ENCODE measurements at places on chromosomes 4 and X.

GRCh38 chr4:139656614-139657486, 8.8 kb upstream of the MGST2 start:
- peak; percentile 92 for DNase-seq

DNA sequence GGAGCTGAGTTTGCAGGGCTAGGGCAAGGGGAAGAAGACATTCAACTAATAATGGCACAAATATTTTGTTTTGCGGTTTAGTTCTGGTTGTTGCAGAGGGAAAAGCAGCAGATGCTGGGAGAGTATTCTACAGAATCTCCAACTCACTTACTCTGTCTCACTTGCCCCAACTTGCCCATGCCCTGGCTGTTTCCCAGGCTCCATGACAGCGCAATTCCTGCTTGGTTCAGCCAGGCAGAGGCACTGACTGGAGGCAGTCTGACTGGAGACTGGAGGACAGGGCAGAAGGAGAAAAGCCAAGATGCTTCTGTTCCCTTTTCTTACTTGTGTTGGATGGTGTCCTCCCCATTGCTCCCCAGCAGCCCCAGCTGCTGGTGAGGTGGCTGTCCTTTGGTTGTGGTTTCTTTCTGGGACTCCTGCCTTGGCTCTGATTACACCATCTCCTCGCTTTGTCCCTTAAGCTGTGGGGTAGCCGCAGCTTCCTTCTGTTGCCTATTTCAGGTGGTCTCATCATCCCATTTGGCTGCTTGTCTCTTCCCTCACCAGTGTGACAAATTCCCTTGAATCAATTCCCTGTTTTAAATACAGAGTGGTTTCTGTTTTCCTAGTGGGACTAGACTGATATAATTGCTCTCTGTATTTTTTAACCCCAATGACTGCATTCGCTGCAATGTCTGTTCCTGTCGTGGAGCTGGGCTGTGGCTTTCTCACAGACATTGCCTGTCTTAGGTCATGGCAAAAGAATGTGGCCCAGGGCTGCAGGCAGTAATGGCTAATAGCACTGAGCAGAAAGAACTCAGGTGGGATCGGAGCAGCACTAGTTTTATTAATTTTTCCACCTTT, 24.2 kb upstream of the RASL11B start:
- peak; percentile 99 for DNase-seq

- DNase-seq = no peak
Measured at GRCh38 chrX:130176354-130176776, 4.6 kb downstream of the RAB33A start.

- peak; percentile 41 for DNase-seq
Measured at GRCh38 chr4:20194123-20195013, 57.3 kb upstream of the SLIT2 start.

DNA sequence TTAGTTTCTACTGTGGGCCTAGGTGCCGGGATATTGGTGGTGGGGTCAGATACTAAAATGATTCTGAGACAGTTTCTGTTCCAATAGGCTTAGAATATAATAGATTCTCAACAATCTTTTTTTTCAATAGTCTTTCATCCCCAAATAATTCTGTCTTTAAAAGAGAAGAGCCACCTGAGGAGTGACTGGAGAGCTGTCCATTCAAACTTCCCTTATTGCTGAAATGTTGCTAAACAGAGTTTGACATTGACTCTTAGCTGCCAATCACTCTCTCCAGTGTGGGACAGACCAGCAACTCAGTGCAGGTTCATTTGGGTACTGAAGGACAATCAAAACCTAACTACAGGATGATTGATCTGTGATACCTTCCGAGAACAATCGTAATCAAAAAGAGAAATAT, 12.4 kb upstream of the ADH7 start:
- no peak for DNase-seq

DNA sequence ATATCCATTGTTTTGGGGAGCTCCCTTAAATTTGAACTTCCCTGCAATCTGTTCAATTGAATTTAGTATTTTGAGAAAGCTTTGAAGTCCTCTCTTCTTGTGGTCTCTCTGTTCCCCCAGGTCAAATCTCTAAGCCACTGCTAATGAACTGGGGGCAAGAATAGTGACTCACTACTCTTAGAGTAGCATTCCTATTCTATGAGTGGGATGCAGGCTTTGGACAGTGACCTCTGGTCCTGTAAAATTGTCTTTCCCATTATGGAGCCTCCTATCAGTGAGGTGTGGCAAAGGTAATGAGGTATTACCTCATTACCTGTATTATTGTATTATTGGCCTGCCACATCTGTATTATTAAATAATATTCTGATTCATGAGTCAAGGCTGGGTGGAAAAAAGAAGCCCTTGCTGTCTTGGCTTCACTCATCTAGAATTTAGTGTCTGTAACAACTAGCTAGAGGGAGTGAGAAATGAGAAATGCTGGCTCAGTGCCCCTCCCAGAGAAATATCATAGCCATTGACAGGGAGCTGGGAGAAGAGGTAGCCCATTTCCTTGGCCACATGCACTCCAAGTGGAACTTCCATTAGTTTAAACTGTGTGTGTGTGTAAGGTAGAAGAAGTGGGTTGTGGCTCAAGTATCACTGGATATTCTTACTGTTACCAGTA, 393.9 kb upstream of the CTSO start:
- no peak for DNase-seq

DNA sequence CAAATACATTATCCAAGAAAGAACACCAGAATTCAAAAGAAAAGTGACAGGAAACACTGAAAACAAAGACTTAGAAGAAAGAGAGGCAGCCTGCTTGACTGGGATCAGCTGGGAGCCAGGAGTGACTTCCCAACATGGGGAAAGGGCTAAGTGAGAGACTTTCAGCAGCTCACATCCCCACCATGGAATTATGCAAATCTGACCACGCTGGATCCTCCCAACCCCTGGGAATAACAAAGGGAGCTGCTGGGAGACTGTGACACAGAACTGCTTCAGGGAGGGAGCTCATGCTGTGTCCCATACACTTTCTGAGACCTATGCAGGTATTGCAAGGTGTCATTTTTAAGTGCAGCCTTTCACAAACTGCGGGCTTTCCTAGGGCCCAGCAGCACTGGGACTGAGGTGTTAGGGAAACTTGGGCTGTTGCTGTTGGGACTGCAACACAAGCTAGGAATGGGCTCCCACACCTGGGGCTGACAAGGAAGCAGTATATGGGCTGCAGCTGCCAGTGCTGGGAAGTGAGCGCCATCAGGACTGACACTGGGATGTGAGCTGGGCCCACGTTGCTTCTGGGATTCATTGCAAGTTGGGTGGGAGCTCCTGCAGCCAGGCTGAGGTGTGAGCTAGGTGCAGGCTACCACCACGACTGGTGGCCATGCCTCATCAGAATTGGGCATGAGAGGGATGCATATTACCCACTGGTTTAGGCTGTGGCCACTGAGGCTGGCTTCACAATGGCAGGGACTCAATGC, 139.1 kb downstream of the KDR start:
- no peak for DNase-seq

GRCh38 chr4:173494013-173494970, 35.7 kb downstream of the HAND2 start:
- peak; percentile 90 for DNase-seq

DNA sequence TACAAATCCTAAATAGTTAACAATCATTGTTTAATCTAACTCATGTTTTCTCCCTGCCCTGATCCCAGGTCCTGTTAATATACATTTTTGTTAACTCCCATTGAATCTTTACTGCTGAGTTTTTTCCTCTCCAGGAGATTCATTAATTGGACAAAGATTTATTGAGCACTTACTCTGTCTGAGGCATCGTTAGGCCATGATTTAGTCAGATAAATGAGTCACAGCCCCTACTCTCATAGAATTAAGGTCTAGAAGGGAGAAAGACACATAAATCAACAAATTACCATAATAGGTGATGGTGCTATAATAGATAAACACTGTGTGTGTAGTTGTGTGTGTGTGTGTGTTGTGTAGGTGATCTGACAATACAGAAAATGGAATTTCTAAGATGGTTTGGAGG, 112.5 kb downstream of the MAPK10 start:
- DNase-seq = no peak

GRCh38 chrX:153953342-153953830, 8.9 kb upstream of the RENBP start:
- peak; percentile 56 for DNase-seq

- DNase-seq = no peak
Measured at GRCh38 chr4:81142744-81143143, 72.3 kb downstream of the PRKG2 start.

- DNase-seq = no peak
Measured at GRCh38 chr4:94160774-94161173, 46.9 kb upstream of the SMARCAD1 start.

DNA sequence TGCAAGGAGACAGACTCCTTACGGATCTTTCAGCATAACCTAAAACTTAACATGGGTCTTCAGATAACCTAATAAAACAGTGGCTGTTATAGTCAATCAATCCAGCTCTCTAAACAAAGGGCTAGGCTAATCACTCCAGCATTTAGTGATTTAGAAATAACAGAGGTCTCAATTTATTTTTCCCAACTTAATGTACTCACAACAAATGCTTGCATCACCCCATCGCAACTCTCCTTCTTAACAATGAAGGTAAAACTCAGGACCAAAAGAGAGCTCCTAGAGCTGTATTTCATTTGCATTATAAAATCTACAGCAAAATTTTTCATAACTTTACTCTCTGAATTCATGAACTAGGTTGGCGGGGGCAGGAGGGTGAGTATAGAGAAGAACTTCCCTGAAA, 1.1 kb downstream of the LIN54 start:
- DNase-seq = no peak

DNA sequence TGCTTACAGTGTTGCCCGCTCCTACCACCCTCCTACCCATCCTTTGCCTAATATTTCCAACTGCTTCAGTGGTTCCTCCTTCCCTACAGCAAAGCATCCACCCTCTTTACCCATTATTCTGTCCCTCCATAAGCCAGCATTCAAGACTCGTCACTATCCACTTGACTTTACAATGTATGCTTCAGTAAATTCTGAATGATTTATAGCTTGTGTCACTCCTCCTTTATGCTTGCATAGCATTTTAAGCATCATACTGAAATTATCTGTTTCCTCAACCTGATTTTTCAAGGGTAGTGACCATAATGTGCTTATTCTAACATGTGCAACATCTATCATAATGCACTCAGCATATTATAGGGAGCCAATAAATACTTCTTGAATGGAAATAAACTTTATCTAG, 365.5 kb downstream of the RAB28 start:
- no peak for DNase-seq

DNA sequence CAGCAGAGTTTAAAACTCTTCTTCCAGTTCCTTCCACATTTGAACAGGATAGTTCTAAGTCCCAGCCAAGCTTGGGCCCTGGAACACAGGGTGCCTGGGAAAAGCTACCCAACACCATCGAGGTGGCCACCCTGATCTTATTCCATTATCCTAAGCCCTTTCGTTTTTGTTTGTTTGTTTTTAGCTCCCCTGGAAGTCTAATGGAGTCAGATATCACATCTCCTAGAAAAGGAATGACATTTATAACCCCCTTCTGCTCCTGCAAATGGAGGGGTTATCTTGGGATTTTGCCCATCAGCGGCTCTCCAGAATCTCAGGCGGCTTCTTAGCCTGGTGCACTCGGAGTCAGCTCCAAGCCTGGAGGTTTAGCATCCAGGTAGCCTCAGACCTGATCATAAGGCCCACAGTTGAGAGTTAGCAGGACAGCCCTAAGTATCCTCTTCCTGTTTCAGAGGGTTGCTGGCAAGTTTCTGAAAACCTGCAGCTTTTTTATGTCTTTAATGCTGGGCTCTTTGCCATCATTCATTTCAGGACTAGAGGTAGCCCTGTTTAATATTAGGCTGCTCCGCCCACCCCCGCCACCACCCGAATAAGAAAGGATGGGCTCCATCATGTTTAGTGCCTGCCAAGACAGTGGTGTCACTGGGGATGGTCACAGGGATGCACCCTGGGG, 230.0 kb upstream of the LNX1 start:
- no peak for DNase-seq

DNA sequence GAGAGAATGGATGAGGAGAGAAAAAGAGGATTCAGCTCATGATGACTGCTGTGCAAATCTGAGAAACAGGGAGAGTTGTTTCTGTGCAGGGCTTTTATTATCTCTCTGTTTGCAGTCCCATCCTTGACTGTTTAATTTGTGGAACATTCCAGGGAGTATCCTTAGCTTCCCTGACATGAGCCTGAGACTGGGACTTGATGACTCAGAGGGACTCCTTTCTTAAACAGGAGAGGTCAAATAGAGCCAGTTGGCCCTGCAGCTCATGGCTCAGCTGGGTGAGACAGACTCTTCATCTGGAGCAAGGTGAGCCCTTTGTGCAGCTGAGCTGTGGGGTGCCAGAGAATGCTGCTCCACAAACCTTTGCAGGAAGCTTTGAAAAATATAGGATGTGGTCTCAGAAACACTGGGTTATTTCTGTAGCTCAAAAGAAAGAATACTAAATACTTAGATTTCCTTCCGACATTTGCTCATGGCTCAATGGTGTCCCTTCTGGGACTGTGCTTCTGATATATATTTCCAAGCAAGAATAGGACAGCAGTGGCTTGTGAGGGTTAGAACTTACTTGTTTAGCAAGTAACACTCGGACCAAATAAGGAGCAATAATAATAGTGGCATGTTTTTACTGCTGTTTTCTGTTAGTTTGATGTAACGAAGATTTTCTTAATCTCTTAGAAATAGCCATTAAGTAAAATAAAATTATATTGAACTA, 14.5 kb downstream of the ARHGAP24 start:
- DNase-seq = no peak

- DNase-seq = no peak
Measured at GRCh38 chrX:49238735-49239134, 3.5 kb downstream of the CCDC22 start.

DNA sequence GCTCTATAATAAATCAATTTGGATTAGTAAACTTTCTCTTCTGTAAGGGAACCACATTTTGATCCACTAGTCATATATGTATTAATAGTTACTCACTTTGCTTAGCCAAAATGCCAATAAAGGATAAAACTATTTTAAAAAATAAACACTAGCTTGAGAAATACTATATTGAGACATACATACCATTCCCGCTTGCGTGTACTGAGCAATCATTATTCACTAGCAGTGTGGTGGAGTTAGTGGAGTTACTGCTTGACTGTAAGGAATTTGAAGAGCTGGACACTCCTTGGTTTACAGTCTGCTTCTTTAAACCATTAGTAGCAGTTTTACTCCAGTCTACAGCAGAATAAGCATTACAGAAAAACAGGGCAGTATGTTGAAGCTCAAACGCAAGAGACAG, 10.8 kb upstream of the PHKA2 start:
- no peak for DNase-seq

- no peak for DNase-seq
Measured at GRCh38 chr4:1819816-1820215, 26.7 kb downstream of the FGFR3 start.

DNA sequence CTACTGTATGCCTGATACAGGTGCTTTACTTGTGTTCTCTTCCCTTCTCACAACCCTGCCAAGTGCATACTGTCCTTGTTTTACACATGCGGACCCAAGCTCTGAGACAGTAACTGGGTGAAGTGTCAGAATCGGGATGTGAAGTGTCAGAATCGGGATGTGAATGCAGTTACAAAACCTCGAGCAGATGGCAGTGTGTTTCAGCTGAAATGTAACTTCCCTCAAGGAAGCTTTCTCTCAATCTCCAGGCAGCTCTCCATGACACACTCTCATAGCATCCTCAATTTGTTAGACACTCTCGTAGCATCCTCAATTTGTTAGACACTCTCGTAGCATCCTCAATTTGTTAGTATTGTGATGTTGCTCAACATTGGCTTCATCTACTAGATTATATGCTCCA, 1.1 kb upstream of the HPSE start:
- DNase-seq = peak; percentile 51

GRCh38 chr4:76083386-76083988, 9.0 kb downstream of the ART3 start:
- no peak for DNase-seq

GRCh38 chr4:38859501-38859900, 2.9 kb upstream of the TLR6 start:
- no peak for DNase-seq
